ENCODE measurements at places on chromosomes 3 and 15.

GRCh38 chr15:56174649-56175048 is 69.0 kb downstream of the RFX7 start:
- DNase-seq = no peak

GRCh38 chr15:44094781-44095180 is 100.3 kb downstream of the FRMD5 start:
- DNase-seq = no peak

DNA sequence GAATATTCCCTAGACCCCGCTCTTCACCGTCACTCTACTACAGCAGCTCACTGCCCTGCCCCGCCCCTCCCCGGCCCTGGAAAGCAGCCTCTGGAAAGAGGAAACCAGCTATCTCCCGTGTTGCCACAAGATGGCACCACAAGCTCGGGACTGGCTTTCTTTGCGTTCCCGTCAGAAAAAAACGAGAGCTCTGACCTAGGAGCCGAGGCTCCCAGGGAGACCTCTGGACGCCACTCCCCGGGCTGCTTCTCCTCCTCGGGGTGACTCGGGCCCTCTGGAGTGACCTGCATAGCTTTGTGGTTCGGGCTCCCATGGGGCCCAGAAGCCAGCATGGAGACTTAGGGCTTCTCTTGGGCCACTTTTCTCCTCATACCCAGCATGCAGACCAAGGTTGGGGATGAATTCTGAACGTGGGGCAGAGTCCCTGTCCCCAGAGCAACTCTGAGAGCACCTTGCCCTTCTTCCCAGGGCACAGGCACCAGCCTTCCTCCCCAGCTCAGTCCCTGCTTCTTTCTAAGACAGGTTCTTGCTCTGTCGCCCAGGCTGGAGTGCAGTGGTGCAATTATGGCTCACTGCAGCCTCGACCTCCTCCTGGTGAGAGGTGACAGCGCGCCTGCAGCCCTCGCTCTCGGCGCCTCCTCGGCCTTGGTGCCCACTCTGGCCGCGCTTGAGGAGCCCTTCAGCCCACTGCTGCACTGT is 19.0 kb downstream of the STOML1 start:
- peak; percentile 77 for DNase-seq

GRCh38 chr3:60101621-60102020 is 1051.8 kb upstream of the CFAP20DC start:
- DNase-seq = no peak

- no peak for DNase-seq
Measured at GRCh38 chr15:38877471-38877870, 312.9 kb upstream of the RASGRP1 start.

DNA sequence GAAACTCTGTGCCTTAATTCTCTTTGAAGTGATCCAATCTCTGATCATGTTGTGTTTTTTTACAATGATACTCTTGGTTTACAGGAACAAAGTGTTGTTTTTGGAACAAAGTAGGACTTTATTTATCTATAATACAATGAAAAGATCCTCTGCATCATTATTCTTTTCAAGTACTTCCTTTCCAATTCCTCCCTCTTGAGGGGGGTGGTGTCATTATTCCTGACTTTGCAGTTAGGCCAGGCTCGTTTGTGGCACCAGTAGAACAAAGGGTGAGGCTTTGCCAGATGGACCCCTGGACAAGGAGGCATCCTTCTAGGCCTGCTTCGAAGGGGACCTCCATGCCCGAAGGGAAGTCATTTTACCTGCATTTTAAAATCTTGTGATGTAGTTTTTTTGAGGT is 41.7 kb upstream of the ZBTB38 start:
- no peak for DNase-seq

- no peak for DNase-seq
Measured at GRCh38 chr15:60576044-60576443, 97.1 kb upstream of the ICE2 start.

DNA sequence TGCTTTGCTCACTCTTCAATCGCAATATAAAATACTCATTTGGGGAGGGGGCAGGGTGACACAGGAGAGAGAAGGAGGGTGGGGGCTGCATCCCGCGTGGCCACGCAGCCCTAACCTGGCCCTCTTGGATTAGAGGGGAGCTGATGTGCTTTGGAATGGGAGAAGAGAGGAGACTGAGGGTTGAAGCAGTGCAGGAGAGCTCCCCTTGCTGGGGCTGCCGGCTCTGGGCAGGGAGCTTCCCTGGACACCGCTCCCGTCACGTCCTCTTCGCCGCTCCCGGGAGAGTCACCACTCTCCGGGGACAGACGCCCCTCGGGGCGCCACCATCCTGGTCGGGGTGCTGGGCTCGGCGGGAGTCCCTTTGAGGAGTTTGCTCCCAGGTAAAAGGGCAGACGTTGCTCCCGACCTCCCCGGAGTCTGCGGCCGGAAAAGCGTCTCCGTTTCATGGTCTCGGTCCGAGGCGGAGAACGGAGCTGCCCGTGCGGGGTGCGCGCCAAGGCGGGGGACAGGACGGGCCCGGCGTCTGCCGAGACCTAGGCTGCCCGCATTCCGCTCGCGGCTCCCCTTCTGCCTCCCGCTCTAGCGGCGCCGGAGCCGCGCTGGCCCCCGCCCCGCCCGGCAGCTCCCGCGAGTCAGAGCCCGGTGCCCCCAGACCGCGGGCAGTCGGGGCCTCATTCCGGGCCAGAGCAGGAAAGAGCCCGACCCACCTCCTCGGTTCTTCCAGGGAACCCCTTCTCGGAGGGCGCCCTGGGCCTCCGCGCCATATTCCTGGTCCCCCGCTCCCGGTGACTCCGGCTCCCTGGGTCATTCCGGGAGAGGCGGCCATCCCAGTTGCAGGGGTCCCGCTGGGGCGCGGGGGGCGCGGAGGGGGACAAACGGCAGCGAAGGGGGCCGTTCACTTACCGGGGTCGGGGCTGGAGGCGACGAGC is 603 bp downstream of the SLC7A14 start:
- DNase-seq = no peak
